Vein endothelial cell (primary cell): ENCODE measurements at places on chromosomes 12 and 14. TPM values are rescaled to one million over a fixed set of nuclear protein-coding genes. Genes with fewer than 3 reads are reported as not detected.

The HOTAIR gene
- under 0.01 TPM in 1 of 2 replicates, not detected in the other for total RNA-seq

The LALBA gene
- total RNA-seq: not detected in 2 replicates

The SELPLG gene
- total RNA-seq: 0.29 TPM in 1 of 2 replicates, not detected in the other

The MIP gene
- 0.29 TPM in 1 of 2 replicates, not detected in the other for total RNA-seq

The CLEC6A gene
- total RNA-seq: not detected in 2 replicates

The LTB4R gene
- 2.9 and 3.2 TPM in 2 replicates for total RNA-seq

The CLEC4D gene
- not detected in 2 replicates for total RNA-seq

The IFNG-AS1 gene
- not detected in 2 replicates for total RNA-seq

The PGF gene
- total RNA-seq: 320 and 421 TPM in 2 replicates

The TAS2R30 gene
- 5.6 and 6.5 TPM in 2 replicates for total RNA-seq

The RAB2B gene
- total RNA-seq: 33.0 and 41.5 TPM in 2 replicates

The OR4N5 gene
- not detected in 2 replicates for total RNA-seq

The WNT5B gene
- 0.33 and 0.38 TPM in 2 replicates for total RNA-seq

The KCNJ8 gene
- total RNA-seq: under 0.01 and 0.10 TPM in 2 replicates

The CLEC4C gene
- not detected in 2 replicates for total RNA-seq

The CBX5 gene
- 47.4 and 57.5 TPM in 2 replicates for total RNA-seq

The LRTM2 gene
- 0.10 TPM in 1 of 2 replicates, not detected in the other for total RNA-seq

The GUCY2C gene
- not detected in 2 replicates for total RNA-seq

The GALNT16 gene
- 0.29 and 0.33 TPM in 2 replicates for total RNA-seq

The PTCSC3 gene
- total RNA-seq: not detected in 2 replicates

The KRT79 gene
- not detected in 2 replicates for total RNA-seq
